Hematopoietic multipotent progenitor cell treated with erythropoietin and hydrocortisone succinate and interleukin-3 and kit ligand, for 6 days (in vitro differentiated cells): ENCODE measurements at places on chromosomes 5 and 9.

- DNase-seq, result no peak
Measured at GRCh38 chr9:129374651-129375050, 196.6 kb upstream of the IER5L start.

- DNase-seq, result no peak
Measured at GRCh38 chr5:172994405-172994804, 10.8 kb downstream of the ATP6V0E1 start.

- DNase-seq, result no peak
Measured at GRCh38 chr9:33178972-33179697, 12.0 kb upstream of the B4GALT1 start.

GRCh38 chr9:8025551-8025950, 226.0 kb upstream of the DMAC1 start:
- DNase-seq, result no peak

- no peak for DNase-seq
Measured at GRCh38 chr5:89584339-89584956, 701.5 kb upstream of the MEF2C start.

DNA sequence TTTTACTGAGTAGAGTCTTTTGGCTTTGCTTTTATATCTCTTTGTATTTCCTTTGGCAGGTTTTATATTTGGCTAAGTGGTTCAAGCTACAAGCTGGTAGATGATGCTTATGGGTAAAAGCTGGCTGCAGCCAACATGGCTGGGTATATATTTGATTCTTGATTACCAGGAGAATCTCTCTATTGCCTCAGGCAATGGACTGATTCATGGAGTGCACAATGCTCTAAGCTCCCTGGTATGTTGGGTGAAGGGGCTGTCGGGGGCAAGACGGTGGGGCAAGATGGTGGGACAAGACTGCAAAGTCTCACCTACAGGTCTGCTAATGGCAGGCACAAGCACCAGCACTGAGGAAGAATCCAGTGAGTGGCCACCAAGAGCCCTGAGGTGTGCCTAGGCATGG, 366.6 kb downstream of the DMAC1 start:
- DNase-seq, result no peak

- DNase-seq, result no peak
Measured at GRCh38 chr9:32258482-32258881, 126.0 kb upstream of the ACO1 start.

DNA sequence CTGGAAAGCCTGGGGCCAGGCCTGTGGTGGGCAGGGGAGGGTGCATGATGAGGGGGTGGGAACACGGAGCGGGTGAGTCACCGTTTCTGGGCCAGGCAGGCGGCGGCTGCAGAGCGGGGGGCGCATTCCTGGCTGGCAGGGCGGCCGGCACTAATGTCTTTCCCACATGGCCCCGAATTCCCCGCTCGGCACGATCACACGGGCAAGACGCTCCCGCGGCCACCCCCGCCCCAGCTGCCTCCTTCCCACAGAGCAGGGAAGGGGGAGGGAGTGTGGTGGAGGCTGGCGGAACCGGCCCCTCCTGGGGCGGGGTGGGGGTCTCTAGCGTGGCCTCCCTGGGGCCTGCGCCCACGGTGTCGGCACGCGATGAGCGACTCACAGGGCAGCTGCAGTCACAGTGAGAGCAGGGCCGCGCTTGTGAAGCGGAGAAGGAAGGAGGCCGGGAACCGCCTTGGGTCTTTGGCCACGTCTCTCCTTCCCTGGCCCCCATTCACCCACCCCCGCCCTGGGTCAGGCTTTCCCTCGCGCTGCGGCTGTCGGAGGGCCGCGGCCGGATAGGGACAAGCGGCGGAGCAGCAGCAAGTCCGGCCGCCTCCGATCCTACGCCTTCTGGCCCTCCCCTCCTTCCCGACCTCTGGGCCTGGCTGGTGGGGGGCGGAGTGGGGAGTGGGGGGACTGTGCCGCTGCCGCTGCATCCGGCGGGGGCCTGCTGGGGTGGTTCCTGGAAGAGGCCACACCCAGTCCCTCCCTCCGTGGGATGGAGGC, 48.9 kb downstream of the CXXC5 start:
- DNase-seq, result peak; percentile 83

DNA sequence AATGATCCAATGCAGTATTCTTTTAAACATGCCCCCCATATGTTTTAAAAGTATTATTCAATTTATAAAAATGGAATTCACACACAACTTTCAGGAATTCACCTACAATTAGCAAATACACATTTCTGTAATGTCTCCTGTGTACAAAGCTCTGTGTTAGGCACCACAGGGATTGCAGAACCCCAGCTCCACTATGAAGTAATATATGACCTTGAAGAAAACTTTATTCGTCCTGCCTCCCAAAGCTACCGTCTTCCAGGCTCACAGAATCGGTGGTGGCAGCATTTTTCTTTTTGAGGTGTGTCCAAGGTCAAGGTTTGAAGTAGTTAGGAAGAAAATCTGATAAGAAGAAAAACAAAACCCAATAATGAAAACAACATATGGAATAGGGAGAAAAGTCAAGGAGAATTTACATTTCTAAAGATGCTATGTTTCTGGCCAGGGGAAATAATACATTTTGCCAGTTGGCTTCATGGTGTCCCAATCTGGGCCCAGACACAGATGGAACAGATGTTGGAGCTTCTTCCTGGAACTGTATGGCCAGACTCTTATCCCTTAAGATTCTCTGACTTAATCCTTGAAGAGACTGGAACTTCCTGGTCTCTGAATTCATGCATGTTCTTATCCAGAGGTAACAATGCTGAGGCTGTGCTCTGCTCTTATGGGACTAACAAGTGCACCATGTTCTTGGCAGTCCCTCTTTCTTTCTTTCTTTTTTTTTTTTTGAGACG, 22.0 kb upstream of the LVRN start:
- DNase-seq, result no peak

DNA sequence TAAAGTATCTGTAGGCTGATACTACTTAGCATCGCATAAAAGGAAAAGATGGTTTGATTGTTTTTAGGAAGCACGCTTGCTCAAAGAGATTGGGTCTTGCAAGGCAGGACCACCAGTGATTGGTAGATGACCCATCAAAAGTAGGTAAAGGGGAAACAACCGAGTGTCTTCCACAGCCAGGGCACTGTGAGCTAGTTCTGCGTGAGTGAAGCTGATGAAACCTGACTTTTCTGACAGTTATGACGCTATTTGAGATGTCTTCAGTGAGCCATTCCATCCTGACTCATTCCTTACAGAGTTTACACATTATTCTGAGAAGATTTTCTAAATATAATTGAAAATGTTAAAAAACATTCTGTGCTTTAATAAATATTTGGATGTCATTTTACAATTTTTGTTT, 49.7 kb downstream of the BASP1 start:
- no peak for DNase-seq

DNA sequence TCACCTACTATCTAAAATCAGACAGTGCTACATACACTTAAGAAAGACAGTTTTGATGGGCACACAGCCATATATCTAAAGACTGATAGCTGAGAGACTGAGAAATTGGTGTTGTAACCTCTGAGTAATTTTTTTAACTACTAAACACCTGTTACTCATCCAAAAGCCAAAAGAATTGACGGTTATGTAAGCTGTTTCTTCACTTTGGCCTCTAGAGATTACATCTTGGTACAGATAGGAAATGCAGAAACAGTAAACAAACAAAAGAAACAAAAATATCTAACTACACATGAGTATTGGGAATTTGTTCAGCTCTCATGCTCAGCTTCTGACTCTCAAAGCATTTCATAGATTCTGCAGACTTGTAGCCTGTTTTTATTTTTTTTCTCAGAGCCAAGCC, 152.1 kb upstream of the GAS1 start:
- DNase-seq, result no peak

DNA sequence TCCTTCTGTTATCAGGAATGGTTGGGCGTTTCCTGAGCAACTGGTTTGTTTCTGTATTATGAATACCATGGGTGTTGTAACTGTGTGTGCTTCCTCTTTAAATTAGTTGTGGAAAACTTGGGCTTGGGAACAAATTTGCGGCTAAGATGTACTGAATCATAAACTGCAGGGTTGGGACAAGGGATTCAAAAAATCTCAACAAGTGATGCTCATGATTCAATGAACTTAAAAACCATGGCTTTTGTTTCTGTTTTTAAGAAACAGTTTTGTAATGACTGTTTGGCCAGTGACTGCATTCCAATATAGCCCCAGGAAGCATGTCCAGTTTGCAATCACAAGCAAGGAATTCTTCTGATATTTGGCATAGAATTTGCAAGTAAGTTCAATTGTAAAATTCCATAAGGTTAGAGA, 657.5 kb upstream of the WWC1 start:
- DNase-seq, result no peak

- no peak for DNase-seq
Measured at GRCh38 chr5:103223031-103223955, 35.3 kb upstream of the MACIR start.

DNA sequence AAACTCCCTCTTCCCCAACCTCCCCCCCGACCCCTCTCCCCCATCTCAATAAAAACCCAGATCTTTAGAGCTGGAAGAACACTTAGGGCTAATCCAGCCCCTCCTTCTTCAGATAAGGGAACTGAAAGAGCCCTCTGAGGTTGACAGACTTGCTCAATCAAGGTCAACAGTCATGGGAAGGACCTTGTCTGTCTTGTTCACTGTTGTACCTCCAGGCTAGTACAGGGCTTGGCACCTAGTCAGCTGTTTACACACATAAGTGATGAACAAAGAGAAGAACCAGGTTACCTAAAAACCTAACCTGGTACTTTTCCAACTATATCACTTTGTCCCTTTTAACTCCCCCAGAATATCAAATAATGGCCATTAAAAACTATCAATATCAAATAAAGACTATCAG, 2.4 kb downstream of the TTC39B start:
- no peak for DNase-seq

GRCh38 chr5:115465431-115465830, 79.1 kb downstream of the FEM1C start:
- no peak for DNase-seq

GRCh38 chr9:128226412-128226801, 23.2 kb downstream of the DNM1 start:
- no peak for DNase-seq

DNA sequence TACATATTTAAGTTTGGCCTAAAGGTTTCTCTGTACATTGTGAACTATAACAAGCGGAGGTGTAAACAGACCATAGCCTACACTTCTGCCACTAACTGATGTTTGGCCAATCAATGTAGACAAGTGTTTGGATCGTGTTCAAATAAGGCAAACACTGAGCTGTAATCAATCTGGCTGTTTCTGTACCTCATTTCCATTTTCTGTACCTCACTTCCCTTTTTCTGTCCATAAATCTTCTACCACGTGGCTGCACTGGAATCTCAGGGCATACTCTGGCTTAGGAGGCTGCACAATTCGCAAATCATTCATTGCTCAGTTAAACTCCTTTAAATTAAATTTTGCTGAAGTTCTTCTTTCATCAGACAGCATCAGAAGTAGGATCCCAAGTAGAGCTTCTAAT, 140.9 kb downstream of the SLC25A46 start:
- DNase-seq, result no peak

GRCh38 chr9:88897081-88897480, 94.2 kb upstream of the S1PR3 start:
- no peak for DNase-seq

DNA sequence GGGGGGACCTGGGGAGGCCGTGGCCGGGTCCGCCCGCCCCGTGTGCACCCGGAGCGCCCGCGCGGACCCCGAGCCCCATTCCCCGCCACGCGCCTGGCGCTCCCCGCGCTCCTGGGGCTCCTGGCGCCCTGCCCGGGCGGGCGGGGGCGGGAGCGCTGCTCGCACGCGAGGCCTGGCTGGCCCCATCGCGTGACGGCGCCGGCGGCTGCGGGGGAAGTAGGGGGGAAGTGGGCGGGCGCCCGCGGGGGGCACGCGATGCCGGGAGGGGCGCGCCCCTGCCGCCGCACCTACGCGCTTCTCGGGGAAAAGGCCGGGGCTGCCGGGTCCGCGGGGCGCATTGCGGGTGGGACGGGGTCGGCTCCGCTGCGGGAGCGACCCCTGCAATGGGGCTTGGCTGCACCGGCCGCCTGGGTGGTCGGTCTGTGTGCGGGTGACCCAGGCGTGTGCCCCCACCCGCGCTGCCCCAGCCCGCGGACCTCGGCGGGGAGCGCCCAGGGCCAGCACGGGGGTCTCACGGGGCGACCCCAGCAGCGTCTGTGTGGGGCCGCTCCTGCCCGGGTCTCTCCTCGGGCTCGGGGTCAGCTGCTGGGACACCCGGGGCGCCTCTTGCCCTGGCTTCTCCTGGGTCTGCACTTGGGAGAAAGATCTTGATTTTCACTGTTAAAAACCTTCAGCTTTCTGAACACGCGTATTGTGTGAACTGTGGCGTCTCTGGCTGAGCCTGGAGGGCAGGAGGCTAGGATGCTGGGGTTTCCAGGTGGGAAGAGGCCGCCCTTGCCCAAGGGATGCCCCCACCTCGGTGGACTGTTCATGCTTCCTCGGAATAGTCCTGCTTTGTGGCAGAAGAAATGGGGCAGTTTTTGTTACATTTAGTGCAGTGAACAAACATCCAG, 52.4 kb downstream of the AHRR start:
- peak; percentile 92 for DNase-seq

- DNase-seq, result no peak
Measured at GRCh38 chr5:95606419-95606818, 13.5 kb upstream of the GPR150 start.

DNA sequence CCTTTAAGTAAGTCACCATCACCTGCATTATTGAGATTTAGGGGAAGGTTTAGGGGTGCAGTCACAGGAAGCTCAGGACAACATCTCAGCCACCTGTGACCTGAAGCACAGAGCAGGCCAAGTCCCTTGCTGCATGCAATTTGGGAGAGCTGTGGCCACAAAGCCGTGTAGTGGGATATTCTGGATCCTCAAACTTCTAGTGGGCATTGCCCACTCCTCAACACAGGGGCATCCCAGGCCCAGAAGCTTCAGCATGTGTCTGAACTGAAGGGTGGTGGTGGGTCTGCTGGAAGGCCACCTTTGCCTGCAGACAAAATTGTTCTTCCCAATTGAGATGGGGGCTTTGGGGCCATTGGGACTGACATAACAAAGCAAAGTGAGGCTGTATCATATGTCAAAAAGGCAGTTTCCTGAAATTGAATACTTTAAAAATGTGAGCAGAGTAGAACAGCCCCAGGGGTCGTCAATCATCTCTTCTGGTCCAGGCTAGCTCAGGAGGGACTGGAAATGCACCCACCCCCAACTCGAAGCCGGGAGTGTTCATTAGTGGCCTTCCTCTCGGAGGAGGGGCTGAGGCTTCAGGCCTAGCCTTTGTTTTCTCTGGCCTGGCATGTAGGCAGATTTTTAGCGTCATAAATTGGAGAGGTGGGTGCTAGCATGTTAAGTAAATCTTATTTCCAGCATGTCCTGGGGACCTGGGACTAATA, 2.8 kb upstream of the GADD45G start:
- DNase-seq, result no peak

GRCh38 chr9:113616116-113616515, 152.6 kb downstream of the RGS3 start:
- DNase-seq, result no peak

DNA sequence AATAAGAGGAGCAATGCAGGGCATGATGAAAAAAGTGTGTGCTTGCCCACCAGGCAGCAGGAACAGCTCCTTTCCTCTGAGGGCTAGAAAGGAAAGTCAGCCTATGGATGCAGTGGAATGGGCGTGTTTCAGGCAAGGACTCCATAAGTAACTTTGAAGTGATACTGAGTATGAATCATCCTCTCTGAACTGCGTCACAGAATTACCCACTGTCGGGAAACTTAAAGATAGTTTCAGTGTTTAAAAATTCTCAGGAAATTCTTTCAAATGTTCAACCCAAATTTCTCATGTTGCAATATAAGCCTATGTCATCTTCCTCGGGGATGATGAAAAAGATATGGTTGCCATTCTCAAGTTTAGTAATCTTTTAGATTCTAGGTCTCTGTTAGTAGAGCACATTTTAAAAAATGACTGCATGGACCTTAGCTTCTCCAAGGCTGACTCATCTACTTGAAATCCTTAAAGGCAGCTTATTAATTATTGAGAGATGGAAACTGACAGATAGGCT, 27.7 kb downstream of the PTCD2 start:
- no peak for DNase-seq
